ENCODE measurements at places on chromosomes 2 and 18.

- no peak for DNase-seq
Observed at GRCh38 chr2:171515672-171516298, 6.5 kb upstream of the CYBRD1 start.

DNA sequence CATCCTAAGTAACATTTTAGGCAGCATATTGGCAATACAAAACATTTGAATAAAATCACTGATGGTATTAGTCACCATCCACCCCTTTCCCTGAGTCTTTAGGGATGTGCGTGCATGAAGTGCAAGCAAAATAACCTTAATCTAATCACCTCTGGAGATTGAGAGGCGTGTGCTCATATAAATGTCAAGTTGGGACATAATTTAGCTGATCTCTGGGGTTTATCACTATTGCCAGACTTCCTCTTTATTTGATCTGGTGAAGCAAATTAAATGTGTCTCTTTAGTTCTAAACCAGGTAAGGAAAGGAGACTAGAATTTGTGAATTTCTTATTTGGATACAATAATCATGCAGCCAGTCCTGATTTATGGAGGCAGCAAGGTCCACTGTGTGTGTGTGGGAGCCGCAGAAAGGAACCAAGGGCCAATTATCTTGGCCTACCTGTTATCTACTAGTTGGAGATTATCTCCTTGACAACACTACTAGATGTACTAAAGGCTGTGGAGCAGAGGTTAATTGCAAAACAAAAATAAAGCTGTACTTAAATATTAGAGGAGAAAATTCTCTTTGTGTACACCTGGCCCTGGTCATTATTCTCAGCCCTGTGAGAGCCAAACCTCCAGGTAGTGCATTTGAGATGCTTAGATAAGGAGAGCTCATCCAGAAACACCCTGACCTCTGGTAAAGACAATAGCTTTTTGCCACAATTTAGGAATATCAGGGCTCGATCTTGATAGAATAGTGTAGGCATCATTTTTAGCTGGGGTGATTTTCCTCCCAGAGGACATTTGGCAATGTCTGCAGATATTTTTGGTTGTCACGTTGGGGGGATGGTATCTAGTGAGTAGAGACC is 78.2 kb downstream of the HRH4 start:
- DNase-seq: no peak

DNA sequence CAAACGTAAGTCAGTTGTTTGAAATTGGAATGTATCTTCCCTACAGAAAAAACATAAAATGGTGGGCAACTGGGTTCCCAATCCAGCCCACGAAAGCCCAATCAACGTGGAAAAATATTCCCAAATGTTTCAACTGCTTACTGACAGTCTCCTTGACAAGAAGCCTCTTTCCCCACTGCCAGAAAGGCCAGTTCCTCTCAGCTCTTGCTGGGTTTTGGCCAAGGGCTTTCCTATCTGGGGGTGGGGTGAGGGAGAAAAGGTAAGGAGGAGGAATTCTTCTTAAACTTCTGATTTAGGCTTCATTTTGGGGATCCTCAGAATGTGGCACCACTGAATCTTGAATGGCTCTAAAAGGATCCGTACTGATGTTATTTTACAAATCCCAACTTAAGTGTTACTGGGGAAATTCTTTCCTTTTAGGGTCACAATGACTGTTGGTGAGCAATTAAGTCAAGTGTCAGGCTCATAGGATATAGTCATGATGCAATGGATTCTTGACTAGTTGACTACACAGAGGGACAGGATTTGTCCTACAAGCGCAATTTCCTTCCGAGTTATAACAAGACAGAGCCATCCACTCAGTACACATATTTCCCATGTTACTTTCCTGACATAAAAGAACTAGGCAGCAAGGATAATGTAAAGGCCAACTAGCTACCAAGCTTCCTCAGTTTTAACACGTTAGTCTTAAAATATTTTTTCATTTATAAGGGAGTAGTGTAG is 73.6 kb downstream of the SPRED2 start:
- no peak for DNase-seq

DNA sequence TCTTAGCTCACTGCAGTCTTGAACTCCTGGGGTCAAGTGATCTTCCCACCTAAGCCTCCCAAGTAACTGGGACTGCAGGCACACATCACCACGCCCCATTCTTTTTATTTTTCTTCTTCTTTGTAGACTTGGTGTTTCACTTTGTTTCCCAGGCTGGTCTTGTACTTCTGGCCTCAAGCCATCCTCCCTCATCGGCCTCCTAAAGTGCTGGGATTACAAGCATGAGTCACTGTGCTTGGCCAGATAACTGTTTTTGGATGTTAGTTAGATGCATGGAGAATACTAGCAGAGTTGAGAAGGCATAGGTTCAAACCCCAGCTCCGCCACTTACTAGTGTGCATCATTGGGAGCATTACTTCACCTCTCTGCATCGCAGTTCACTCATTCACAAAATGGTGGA is 88.3 kb downstream of the TXNL1 start:
- DNase-seq: no peak

DNA sequence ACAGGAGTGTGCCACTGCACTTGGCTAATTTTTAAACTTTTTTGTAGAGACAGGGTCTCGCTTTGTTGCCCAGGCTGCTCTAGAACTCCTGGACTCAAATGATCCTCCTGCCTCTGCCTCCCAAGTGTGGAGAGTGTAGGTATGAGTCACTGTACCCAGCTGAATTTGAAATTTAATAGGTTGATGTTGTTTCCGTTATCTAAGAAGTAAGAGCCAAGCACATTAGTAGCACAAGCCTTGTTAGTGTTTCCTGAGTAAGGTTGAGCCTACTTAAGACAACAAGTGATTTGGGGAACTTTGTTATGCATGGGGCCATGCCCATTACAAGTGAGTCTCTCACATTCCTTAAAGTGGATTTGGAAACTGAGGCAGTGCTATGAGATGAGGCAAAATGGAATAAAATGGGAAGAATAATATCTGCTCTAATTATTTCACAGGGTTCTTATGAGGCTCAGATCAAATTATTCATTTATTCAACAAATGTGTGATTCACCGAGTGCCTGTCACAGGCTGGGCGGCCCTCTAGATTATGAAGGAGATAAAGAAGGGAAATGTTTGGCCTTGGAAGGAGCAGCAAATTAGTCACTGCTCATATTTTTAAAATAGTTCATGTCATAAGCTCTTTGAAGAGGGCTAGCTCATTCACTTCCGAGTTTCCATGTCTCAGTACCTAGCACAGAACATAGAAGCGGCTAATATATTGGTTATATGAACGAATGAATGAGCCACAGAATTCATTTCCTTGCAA is 217.2 kb downstream of the LDLRAD4 start:
- no peak for DNase-seq

DNA sequence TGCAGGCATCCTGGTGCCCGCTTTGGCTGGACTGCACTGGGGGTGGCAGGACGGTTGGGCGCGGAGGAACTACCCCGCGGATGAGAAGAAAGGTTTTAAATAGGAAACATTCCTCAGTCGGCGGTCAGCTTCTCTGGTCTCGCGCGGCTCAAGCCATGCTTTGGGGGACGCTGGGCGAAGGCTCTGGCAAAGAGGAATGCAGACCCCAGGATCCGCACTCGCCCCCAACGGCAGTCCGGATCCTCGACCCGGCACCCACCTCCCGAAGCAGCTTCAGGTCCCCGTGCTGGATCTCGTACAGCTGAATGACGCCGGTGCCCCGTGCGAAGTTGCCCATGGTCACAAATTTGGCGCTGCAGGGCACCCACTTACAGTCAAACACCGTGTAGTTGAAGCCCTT is 686 bp upstream of the PNO1 start:
- DNase-seq: no peak

GRCh38 chr2:154403242-154403790 is 295.2 kb upstream of the KCNJ3 start:
- no peak for DNase-seq

DNA sequence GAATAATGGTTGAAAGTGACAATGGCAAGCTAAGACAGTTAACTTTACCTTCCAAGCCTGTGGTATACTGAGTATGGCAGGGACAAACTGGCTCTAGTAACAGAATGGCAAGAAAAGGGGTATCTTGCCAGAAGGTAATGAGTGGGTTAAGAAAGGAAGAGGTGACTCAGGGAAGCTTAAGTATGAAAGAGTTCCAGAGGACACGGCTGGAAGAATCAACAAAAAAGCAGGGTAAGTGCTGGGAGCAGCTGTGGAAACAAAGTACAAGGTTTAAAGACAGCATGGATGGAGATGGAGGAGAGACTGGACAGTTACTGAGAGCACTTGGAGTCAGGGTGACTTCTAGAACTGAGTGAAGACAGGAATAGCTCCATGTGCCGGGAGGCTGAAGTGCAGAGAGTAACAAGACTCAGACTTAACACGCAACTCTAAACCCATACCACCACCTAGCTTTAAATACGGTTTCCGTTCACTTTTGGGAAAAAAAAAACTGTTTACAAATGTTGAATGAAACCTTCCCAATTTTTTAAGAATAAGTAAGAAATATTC is 69.0 kb downstream of the REV1 start:
- no peak for DNase-seq

DNA sequence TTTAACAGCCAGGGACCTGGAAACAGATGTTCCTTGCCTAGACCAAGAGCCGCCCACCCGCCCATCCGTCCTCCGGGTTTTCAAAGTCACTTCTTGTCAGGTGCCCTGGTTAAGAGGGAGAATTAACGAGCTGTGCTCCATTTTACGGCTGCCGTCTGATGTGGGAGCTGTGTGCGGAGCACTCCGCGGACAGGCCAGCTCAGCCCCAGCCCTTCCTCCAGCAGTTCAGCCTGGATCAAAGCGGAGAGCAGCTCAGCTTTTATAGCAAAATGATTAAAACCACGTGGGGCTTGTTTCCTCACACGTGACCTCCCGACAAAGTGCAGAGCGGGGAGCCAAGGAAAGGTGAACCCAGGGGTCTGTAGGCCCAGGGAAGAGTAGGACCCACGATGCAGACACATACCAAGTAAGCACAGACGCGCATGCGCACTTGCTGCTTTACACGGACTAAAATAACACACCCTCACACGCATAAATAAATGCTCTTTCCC is 46.1 kb upstream of the PKDCC start:
- no peak for DNase-seq

DNA sequence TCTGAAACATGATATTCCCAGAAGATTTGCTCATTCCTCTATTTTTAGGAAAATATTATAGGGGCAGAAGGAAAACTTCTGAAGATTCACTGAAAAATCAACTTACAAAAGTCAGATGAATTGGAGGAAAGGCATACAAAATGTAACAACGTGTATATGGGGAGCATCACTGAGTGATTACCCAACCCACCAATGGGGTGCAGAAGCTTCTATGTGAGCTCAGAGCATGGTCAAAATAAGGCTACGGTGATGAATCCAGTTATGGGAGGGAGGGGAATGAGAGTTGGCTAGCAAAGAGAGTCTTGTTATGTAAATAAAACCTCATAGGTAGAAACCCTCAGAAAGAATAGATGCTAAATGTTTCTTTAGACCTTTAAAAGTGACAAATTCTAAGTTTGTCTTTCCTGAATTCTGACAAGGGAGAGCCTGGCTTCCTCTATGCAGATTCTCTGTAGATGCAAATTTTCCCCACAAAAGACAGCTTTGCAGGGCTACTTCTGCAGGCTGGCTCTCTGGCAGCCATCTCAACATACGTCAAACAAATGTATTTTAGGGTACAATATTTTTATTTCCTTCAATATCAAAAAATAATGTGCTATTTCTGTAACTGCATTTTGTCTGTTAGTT is 171.4 kb upstream of the NDUFV2 start:
- no peak for DNase-seq

GRCh38 chr2:101630224-101630949 is 67.1 kb upstream of the MAP4K4 start:
- no peak for DNase-seq

DNA sequence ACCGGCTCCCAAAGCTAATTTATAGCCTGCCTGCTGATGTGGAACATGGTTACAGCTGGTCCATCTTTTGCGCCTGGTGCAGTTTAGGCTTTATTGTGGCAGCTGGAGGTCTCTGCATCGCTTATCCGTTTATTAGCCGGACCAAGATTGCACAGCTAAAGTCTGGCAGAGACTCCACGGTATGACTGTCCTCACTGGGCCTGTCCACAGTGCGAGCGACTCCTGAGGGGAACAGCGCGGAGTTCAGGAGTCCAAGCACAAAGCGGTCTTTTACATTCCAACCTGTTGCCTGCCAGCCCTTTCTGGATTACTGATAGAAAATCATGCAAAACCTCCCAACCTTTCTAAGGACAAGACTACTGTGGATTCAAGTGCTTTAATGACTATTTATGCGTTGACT is 51.4 kb downstream of the TMEM178A start:
- no peak for DNase-seq

DNA sequence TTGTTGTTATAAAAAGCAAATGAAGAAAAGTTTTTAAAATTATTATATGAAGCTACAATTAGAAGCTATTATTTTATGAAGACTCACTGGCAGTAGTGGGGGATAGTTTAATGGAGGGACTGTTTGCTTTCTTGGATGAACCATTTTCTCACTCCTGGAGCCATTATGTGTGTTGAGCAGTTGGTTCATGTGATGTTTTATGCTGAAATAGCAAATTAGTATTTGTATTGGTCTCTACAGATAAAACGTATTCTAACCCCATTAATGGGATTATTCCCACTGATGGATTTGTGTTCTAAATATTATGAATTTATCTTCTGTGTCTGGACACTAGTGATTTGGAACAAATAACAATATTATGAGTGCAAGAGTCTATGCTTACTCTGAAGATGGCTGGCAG is 507.5 kb upstream of the FSHR start:
- no peak for DNase-seq

- DNase-seq: no peak
Observed at GRCh38 chr2:127942002-127942401, 56.2 kb upstream of the AMMECR1L start.

DNA sequence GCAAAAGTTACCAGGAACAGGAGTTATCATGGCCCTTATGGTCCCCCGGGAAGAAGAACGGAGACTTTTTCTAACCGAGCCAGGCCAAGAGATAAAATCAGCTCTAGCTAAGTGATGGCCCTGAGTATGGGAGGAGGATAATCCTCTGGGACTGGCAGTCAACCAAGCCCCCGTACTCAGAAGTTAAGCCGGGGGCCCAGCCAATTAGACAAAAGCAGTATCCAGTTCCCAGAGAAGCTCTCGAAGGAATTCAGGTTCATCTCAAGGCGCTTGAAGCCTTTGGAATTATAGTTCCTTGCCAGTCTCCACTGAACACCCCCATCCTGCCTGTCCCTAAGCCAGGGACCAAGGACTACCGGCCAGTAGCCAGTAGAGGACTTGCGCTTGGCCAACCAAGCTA is 365.3 kb upstream of the TCF4 start:
- DNase-seq: no peak

Measured in stimulated activated CD4-positive, alpha-beta T cell treated with anti-CD3 and anti-CD28 coated beads, TNF-alpha, amount 100 ng/mL, for 48 hours (primary cell).